ENCODE measurements at places on chromosomes 4 and X.

- no peak for DNase-seq
Observed at GRCh38 chrX:7225338-7225737, 77.4 kb upstream of the PUDP start.

GRCh38 chr4:41538017-41538733 lies at the start of gene LIMCH1:
Gene LIMCH1, plus strand, starts transcription at chr4:41538157. Its CDS starts 67,839 bp downstream, at chr4:41605996.
- peak; percentile 80 for DNase-seq

DNA sequence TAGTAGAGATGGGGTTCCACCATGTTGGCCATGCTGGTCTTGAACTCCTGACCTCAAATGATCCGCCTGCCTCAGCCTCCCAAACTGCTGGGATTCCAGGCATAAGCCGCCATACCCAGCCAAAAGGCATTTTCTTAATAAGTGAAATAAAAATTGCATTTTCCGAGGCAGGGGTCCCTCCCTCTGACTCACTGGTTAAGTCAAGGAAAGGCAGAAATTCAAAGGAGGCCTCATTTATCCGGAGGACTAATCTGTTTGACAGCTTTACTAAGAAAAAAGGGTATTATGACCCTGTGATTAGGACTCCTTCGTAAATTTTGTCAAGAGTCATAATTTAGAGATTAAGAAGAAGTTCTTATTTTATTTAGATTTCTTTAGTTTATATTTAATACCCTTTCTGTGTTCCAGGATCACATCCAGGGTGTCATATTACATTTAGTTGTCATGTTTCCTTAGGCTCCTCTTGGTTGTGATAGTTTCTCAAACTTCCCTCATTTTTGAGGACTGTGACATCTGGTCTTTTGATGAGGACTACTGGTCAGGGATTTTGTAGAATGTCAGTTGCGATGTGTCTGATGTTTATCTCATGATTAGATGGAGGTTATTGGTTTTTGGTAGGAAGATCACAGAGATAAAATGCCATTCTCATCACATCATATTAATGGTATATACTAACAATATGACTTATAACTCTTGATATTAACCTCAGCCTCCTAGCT lies 753.7 kb upstream of the AMOT start:
- DNase-seq: no peak

DNA sequence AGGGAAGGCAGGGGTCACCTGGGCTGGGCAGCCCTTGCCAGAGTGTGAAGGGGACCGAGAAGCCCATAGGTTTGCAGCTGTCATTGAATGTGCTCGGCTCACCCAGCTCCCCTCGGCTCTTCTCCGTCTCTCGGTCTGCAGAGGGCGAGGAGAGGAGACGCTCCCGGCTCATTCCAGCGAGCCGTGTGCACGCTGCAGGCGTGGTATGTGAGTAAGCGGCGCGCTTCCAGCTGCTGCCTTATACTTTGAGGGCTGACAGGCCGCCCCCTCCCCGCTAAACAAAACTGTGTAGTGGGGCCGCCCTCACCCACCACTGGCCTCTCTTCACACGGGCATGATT lies 23.0 kb upstream of the BCORL1 start:
- no peak for DNase-seq

DNA sequence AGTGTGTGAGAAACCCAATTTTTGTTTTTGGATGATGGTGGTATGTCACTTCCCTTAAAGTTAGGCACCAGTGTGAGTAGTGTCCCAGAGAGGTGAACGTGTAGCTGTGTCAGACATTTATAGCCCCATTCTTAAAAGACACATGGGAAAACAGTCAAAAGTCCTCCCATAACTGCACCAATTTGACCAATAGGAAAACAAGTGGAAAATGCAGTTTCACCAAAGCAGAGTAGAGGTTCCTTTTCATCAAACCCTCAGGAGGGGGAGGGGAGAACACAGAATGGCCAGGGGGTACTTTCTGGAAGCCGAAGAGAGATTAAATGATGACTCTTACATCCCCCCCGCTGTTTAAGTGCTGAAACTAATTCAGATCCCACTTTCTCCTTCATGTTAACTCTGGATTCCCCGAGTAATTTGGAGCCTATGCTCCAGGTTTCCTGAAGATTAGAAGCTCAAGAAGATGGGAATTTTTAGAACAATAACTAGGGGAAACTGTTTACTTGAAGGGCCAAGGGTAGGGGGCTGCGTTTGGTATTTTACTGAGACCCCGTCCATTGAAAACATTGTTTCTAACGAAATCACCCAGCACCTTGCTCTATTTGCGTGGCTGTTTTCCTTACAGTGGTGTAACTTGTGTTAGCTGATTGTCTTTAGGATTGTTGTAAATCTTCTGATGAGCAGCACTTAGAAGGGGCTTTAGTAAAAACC lies 2.1 kb upstream of the LEF1 start:
- no peak for DNase-seq

DNA sequence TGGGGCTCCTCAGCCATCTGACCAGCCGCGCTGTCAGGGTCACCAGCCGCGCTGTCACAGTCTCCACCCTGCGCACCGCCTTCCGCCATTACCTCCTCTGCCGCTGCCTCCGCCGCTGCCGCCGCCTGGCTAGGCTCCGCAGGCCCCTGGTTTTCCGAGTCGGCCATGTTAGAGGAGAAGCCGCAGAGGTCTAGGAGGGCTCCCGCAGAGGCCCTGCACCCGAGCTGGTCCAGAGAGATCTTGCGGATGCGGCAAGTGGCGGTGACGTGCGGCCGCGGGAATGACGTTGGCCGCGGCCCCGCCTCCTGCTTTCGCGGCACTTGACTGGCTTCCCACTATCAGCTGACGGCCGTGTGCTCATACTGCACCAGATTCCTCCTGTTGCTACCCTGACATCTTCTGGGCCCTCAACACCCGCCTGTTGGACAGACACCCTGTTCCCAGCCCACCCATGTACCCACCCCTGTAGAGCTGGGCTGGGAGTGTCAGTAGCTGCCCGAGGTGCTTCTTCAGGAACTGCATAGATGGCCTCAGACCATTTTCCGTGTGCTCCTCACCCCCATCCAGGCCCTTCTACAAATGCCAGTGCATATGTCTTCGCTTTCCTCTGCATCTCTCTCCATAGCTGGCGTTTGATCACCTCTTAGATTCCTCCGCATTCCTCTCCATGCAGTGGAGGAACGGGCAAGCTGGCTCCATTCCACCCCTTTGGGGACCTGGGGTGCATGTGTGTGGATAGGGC lies at the start of gene NAP1L5:
Gene NAP1L5, minus strand, starts transcription at position 242 of the 742 bp plus-strand sequence. Its CDS starts 75 bp downstream, at position 167.
- no peak for DNase-seq

All from urothelium cell line (cell line).